ENCODE measurements at places on chromosomes 12 and 14.

DNA sequence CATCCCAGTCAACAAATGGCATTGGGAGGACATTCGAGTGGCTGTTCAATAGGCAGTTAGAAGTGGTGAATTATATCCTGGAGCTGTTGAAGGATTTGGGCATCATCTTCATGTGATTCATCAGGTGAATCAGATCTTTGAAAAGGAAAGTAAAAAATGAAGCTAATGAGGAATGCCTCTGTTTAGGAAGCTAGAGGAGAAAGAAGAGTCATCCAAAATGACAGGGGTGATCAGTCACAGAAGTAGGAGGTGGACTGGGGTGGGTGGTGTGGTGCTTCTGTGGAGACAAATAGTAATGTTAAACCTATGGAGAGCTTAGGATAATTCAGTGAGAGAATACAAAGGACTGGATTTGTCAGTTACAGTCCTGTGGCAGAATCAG is 32.7 kb downstream of the DIP2B start:
- no peak for DNase-seq

GRCh38 chr14:98230411-98230810 is 1041.6 kb downstream of the BCL11B start:
- DNase-seq = no peak

DNA sequence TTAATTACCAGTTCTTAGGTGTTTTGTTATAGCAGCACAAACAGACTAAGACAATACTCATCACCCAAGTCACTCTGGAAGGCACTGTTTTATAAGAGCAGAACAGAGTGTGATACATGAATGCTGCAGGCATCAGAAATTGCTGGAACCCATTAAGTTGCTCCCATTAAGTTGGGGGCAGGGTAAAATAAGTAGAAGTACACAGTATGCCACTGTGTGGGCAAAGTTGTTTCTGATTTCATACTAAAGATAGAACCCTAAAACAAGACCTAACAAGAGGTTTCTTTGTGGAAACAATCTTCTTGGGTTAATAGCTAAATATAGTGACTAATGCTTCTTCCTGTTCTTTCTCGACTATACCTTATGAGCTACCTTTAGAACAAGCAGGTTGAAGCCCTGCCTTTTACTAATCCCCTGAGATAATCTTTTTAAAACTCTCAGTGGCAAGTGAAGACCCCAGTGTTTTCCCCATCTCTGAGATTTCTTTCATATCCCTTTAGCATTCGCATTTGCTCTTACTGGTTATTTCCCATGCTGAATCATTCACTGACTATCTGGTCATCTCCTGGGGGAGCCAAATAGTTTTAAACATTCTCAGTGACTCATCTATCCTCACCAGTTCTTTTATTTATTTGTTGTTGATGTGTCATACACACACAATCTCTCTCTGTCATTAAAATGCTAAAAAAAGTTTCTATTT is 52.3 kb downstream of the SOCS2 start:
- no peak for DNase-seq

DNA sequence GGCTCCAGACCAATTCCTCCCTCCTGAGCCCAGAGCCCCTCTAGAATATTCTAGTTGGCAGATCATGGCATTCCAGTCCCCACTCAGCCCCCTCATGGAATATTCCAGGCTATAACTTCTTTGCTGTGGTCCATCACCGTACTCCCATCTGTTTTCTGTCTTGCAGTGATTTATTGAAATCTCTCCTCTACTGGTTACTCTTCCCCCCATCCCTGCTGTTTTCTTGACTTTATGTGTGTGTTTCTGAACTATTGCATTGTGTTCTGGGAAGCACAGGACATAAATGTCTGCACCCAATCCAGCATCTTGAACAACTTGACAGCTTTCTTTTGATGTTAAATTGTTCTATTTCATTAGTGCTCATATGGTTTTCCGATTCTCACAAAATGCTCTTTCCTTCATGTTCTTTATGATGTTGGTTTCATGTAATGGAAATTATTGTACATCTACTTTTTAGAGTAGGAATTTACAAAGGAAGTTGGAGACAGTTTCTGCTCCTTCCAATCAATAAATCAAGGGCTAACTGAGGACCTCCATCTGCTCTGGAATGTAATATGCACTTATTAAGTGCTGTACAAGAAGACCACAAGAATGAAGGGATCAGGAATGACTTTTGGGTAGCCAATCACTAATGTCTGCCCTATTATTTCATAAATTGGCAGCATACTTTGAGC is 26.3 kb downstream of the PDE6H start:
- no peak for DNase-seq

DNA sequence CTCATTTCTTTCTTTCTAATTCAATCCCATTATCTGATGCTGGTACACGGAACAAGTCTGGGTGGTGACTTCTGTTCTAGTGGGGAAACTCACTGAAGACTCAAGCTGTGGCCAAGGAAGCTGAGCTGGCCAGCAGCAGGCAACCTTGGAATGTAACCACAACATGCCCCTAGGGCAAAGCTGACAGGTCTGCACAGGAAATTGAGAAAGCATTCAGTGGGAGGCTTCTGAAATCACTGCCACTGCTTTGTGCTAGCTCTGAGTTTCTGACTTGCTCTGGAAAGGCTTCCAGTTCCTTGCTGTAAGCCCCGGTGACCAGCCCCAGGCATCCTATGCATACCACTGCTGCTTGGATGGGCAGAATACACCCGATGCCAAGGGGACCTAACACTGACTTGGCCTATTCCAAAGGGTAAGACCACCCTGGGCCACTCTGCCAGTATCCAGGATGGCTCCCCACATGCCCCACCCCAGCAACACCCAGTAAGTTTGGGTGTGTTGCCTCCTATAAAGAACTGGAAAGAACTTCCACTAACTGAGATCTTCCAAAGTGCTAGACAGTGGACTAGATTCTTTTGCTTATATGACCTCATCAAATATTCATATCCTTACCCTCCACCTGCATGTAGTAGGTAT is 84.5 kb upstream of the CDKN3 start:
- no peak for DNase-seq

- DNase-seq = no peak
Observed at GRCh38 chr12:47158792-47159191, 79.0 kb upstream of the AMIGO2 start.

- DNase-seq = no peak
Observed at GRCh38 chr14:50670866-50671256, 2.8 kb upstream of the SAV1 start.

DNA sequence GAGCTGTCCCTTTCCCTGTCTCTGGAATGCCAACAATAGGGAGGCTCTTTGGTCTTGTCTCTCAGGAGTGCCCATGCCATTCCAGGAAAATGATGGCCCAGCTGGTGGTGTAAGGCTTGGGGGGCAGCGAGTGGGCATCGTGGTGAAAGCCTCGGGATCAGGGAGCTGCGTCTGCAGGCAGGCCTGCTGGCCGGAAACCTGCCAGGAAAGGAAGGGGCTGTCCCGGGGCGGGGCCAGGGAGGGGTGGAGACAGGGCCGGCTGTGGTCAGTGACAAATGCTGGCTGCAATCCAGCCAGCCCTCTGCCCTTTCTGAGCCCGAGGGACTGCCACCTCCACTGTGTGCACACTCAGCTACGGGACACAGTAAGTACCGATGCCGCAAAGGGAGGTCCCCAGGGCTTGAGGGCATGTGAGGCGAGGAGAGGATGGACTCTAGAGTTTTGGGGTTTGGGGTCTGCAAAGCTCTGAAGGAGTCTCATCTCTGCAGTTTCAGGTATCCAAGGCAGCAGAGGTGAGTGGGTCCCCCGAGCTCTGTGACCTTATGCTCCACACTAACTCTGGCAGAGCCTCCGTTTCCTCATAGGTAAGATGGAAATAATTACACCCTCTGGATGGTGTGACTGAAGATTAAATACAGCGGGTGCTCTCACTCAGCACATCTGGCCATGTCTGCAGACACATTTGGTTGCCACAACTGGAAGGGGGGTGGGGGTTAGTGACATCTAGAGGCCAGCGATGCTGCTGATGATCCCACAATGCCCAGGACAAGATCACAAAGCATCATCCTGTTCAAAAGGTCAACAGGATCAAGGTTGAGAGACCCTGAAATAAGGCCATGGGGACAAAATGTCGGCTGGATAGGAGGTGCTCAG is at the start of gene SERPINA5:
Gene SERPINA5 (plus strand): TSS at position 300 of the 873 bp plus-strand sequence. CDS start 5,937 bp downstream, outside the sequence.
- no peak for DNase-seq

GRCh38 chr12:24741216-24741615 is 207.7 kb downstream of the BCAT1 start:
- no peak for DNase-seq

DNA sequence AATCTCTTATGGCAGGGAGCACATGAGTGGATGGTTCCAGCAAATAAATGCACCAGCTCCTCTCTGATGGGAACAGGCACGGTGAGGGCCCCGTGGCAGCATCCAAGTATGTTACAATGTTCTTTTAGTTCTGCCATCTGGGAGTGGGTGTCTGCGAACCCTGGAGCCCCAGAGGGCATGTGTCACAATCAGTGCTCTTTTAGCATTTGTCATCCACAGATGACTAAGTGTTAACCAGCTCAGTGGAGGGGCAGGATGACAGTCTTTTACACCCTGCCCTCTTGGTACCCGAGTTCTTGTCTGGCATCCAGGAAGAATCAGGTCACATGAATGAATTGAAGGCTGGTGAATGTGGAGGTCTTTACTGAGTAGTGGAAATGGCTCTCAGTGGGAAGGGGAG is 560.4 kb upstream of the FLRT2 start:
- no peak for DNase-seq

DNA sequence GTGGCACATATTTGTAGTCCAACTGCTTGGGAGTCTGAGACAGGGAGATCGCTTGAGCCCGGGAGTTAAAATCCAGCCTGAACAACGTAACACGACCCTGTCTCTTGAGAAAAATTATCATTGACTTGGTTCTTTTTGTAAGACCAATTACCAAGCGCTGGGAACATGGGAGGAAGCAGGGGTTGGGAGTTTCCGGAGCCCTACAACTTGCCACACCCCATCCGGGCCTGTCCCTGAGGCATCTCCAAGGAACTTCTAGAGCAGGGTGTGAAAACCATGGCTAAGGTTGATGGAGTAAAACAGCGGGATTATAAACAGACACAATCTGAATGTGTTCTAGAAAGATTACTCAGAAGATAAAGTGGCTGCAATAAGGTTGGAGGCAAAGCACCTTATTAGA is 10.3 kb downstream of the PLXNC1 start:
- no peak for DNase-seq

DNA sequence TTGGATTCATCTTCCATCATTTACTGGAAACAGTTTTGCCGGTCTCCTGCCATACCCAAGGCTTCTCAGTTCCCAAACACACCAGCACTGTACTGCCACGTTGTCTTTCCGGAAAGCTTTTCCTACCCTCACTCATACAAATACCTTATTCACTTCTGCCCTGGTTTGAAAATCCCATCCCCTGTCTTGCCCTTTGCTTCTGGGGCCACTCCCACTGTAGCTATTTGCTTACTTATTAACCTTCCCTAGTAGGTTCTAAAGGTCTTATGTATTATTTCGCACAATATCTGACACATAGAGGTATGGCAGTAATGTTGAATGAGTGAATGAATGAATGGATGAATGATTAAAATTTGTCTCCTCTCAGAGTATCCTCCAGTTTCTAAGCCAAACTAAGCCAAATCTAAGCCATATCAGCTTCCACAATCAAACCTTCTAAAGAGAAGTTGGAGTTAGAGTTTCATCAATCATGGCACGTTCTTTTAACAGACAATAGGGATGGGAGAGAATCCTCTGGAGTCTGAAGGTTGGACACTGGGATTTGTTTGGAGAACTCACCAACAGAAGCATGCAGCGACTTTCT is 18.6 kb downstream of the TSPAN8 start:
- DNase-seq = no peak

- DNase-seq = no peak
Observed at GRCh38 chr14:60485057-60485597, 736 bp downstream of the C14orf39 start.

All from HEK293T (cell line).